HL-60 (cell line): ENCODE measurements at places on chromosomes 3 and 15.

DNA sequence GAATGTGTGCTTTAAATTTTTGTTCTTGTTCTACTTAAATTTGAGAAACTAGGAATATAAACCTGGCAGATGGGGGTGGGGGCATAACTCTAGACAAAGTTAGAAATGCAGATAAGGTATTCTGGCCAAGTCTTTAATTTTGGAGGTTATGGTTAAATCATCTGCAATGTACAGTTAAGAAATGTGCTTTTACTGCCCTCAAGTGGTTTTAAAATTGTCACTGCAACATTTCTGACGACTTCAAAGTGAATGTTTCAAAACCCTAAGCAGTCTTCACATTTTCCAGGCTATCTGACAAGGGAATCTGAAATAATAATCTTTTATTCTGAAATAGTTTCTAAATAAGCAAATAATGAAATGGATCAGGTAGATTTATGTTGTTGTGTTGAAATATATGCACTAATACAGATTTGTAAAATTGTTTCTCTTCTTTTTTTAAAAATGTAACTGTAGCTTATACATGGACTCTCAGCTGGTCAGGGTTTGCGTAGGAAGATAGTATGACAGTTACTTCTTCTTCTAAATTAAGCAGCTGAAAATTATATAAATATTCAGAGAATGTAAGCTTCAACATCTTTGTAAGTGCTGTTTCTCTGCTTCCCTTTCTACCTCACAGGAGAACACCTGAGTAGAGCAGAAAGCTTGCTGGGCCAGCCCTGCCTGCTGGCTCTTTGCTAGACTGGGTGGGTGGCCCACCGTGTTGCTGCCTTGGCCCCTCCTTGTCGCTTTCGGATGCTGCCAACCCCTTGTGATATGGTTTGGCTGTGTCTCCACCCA lies 45.0 kb downstream of the SUCNR1 start:
- DNase-seq: peak; percentile 27

DNA sequence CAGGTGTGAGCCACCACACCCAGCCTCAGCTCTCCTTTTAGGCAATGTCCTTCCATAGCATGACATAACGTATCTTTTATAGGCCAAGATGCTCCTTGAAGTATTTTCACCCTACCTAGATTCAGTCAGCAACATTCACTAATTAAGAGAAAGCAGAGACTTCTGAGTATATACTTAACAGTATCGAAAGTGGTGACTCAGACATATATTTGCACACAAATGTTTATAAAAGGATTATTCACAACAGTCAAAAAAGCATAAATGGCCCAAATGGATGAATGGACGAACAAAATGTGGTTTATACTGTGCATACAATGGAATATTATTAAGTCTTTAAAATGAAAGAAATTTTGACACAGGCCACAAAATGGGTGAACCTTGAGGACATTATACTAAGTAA lies 108.6 kb downstream of the ZNF385D start:
- DNase-seq: no peak

DNA sequence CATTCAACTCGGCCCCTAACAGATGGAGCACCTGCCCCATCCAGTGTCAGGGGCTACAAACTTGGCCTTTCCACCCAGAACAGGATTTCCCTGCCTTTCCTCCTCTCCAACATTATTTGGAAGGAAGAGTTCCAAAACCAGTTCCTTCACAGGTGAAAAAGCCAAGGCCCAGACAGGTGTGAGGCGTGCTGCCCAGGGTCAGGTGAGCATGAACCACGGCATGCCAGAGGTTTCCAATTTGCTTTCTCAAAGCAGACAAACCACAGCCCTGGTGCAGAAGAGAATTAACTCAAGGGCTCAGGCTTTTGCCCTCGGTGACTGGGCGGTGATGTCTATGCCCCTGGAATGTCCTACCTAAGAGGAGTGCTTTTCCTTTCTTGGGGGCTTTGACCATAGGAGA lies 43.2 kb downstream of the LDHAL6B start:
- no peak for DNase-seq

DNA sequence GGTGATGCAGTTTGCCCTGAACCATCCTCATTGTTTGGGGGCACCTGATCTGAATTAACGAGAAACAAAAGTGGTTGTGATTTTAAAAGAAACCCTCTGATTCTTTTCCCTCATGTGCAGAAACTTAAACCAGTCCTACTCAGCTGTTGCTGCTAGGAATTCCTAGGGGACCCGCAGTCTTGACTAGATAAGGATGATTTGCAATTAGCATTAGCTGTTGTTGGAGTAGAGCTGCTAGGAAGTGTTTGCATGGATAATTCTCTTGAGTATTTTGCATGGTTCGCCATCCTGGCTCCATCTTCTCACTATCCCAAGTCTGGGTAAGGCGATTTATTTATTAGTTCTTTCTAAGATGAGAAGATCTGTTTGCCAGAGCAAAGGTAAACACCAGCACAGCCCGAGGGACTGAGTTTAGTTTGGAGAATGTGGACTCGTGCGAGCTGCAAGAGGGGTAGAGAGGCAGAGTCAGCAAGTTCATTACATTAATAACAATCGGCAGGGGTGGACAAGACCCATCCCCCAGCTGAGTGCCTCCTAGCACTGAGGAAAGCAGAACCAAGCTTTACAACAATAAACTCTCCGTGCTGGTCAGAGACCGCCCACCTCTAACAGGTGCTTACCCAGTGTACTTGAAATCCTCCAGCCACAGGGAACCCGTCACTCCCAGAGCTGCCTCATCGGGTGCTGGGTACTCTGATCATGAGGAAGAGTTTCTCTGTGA lies 4.1 kb downstream of the FGD5 start:
- no peak for DNase-seq

DNA sequence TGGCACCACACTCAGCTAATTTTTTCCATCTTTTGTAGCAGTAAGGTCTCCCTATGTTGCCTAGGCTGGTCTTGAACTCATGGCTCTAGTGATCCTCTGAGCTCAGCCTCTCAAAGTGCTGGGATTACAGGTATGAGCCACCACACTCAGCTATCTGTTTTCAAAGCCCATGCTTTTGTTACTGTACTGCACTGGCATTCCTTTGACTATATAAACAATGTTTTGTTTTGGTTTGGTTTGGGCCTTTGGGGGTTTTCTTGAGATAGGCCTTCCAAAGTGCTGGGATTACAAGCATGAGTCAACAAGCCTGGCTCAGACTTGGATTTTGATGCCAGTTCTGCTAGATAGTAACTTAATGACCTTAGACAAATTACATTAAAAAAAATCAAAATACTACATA lies 89.7 kb upstream of the GK5 start:
- DNase-seq: no peak

- no peak for DNase-seq
Observed at GRCh38 chr3:12884186-12884680, 42.9 kb upstream of the RPL32 start.

DNA sequence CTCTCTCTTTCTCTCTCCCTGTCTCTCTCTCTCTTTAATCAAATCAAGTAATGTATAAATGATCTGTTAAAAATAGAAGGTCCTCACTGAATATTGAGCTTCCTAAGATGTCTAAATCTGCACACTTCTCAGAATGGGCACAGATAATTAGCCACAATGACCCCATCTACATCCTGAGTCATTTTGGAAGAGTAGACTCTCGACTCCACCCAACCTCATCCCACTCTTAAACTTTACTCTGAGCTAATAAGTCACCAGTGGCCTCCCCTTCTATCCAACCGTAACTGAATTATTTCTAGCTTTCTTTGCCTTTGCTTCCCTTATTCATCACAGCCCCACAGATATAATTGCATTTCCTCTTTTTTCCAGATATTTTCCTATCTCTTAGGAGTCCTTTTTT lies 326.5 kb upstream of the ZNF717 start:
- no peak for DNase-seq

- DNase-seq: no peak
Observed at GRCh38 chr15:39434163-39434562, 146.7 kb upstream of the THBS1 start.

DNA sequence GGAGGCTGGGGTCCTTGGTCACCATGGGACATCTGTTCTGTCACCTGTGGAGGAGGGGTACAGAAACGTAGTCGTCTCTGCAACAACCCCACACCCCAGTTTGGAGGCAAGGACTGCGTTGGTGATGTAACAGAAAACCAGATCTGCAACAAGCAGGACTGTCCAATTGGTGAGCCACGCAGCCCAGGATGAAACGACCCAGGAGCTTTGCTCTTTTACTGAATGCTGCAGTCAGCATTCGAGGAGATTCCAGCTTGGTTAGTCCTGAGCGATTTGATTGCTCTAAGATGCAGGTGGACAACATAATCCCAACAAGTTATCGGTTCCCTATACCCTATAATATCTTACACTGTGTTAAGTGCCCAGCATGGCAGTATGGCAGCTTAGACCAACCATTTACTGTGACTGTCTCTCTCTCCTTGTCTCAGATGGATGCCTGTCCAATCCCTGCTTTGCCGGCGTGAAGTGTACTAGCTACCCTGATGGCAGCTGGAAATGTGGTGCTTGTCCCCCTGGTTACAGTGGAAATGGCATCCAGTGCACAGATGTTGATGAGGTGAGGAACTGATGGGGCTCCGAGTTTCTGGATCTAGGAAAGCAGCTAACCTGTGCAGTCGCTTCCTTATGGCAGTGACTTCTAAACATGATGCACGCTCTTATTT lies 7.8 kb downstream of the THBS1 start:
- DNase-seq: no peak

DNA sequence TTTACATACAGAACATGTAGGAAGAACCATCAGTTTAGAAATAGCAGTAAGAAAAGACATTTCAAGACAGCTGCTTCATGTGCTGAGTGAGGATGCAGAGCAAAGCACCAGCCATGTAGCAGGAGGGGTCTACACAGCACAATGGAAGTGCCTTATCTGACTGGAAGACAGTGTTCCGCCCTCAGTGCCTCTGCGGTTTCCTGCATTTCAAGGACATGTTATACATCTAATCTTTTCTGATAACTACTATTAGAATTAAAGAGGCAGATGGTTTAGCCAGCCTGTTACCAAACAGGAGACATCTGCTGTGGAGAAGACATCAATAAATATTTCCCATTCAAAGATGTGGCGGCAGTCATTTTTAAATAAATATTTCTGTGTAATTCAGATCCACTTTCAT lies 10.6 kb downstream of the LSG1 start:
- DNase-seq: no peak

- no peak for DNase-seq
Observed at GRCh38 chr3:106508331-106508893, 639.6 kb upstream of the CBLB start.

- DNase-seq: no peak
Observed at GRCh38 chr3:188943591-188943990, 228.2 kb upstream of the TPRG1 start.

GRCh38 chr3:181707980-181708379 lies 3.7 kb upstream of the SOX2 start:
- DNase-seq: no peak

GRCh38 chr3:30577788-30578187 lies 28.6 kb upstream of the TGFBR2 start:
- no peak for DNase-seq

DNA sequence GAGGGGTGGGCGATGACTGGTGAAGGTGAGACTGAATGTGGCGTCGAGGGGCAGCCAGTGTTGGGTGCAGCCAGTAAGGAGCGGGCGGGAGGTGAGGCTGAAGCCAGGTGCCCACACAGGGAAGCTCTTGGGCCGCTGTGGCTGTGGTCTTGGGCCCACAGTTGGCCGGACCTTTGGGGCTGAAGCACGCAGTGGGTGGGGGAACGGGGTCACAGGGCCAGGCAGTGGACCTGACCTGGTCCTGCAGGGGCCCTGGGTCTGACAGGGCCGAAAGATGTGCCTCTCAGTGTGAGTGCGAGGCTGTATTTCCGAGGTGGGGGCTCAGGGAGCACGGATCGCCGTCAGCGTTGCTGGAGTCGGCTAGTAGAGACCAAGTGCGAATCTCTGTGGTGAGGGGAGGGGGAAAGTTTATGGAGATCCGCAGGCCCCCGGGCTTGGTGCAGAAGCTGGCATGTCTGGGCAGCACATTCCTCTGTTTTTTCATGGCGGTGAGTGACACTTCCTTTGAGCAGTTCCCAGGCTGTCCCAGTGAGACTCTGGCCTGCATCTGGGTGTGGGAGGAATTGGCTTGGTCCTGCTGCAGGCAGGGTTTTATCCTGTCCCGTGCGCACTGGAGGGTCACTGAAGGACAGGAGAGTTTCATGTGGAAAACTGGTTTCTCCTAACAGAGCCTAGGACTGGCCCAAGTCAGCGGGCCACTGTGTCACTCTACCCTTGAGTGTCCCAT lies 100.8 kb downstream of the TMEM266 start:
- DNase-seq: no peak
